ENCODE measurements at places on chromosomes 6 and 20.
A peak's percentile ranks its signal among the peaks of the same experiment; 100 is the strongest.

GRCh38 chr20:54014293-54014926 is 56.0 kb downstream of the BCAS1 start:
- no peak for DNase-seq

GRCh38 chr6:162562041-162562440 is 165.5 kb downstream of the PRKN start:
- no peak for DNase-seq

GRCh38 chr6:125154118-125154760 is 666 bp downstream of the TPD52L1 start:
- DNase-seq: no peak

- no peak for DNase-seq
Measured at GRCh38 chr6:157596886-157597285, 215.9 kb downstream of the ZDHHC14 start.

DNA sequence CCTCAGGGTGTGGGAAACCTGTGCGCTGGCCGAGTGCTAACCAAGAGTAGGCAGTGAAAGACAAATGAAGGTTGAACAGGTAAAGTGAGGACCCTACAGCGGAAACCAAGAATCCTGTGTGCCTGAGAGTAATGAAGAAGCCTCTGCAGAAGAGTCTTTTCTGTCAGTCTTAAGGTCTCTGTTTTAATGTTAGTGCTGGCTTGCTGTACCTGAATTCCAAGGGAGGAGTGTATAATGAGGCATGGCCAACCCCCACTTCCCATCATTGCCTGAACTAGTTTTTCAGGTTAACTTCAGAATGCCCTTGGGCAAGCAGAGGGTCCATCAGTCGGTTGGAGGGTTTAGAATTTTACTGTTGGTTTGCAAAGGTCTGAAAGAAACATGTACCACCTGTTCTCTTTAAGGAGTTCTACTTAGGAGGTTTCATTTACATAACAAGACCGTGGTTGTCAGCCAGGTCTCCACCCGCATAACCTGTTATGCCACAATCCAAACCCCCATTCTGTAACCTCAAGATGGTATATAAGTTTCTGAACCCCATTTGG is 589 bp upstream of the PDCD2 start:
- no peak for DNase-seq

DNA sequence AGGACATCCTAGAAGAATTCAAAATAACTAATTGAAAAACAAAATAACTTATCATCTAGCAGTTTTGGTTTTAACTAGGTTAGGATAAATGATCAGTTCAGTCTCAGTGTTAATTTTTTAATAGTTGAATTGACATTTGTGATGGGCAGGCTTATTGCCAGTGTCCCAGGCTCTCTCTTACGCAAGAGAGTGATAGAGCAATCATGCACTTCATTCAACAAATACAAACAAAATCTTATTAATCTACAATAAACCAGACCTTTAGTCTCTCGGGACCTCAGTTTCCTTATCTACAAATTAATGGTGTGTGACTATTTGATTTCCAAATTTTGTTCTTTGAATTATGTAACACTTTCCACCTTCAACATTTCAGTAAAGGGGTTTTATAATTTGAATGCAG is 385.9 kb upstream of the JAG1 start:
- DNase-seq: no peak

DNA sequence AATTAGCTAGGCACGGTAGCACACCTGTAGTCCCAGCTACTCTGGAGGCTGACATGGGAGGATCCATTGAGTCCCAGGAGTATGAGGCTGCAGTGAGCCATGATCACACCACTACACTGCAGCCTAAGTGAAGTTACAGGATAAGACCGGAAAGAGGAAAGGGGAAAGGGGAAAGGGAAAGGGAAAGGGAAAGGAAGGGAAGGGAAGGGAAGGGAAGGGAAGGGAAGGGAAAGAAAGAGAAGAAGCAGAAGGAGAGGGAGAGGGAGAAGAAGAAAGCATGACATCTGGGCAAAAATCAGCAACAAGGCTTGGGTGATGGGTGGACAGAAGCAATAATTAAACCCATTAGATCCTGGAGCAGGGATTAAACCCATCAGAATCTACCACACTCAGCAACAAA is 101.7 kb upstream of the RAB32 start:
- no peak for DNase-seq

GRCh38 chr20:25256226-25256859 is 8.5 kb downstream of the PYGB start:
- no peak for DNase-seq

- DNase-seq: peak; percentile 49
Measured at GRCh38 chr20:24148372-24148771, 159.8 kb upstream of the GGTLC1 start.

- DNase-seq: no peak
Measured at GRCh38 chr6:61640463-61640862, 645.6 kb downstream of the KHDRBS2 start.

GRCh38 chr20:56111961-56112730 is 106.8 kb upstream of the CBLN4 start:
- no peak for DNase-seq

DNA sequence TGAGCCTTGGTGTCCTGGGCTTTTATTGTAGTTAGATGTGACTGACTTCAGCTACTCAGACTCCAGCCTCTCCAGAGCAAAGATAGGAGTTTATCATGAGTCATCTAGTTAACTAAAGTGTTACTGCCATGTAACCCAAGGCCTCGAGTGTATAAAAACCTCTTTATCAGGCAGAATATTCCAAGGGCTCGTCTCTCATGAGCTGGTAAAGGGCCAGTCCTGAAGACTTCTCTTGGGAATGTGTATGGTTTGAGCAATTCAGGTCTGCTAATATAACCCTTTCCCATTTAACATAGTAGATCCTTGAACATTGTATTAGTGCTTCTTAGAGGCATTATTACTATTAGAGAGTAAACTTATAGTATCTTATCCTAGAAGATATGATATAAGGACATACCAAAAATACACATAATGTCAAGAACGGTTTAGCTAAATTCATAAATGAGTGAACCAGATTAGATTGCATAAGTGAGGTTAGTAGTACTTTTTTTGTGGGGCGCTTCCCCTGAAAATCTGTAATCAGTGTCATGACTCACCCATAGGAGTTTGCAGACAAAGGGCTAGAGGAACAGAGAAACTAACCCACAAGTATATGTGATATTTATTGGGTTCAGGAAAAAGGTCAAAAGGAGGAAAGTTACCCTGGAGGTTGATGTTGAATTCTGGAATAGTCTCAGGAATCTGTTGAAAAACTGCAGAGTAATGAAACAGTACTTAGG is 16.0 kb downstream of the DSE start:
- DNase-seq: peak; percentile 17

- DNase-seq: no peak
Measured at GRCh38 chr6:89768324-89768723, 51.3 kb downstream of the MDN1 start.

- peak; percentile 64 for DNase-seq
Measured at GRCh38 chr6:148203970-148204369, 138.7 kb upstream of the SASH1 start.

DNA sequence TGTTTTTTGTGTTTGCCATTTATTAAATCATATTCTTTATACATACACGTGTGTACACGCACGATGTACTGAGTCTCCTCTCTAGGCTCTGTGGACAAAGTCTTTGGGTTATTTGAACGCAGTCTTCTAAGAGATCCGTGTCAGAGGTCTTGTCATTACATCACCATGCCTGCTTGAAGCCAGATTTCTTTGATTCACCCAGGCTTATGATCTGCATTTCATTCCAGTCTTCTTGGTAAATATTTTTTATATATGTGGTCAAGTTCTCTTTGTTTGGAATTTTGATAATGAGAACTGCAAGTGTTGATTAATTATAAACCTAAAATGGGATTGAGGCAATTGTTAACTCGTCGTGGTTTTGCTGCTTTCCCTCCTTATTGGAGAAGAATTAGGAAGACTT is 34.6 kb downstream of the KCNS1 start:
- DNase-seq: no peak

- DNase-seq: no peak
Measured at GRCh38 chr6:148261470-148261869, 81.2 kb upstream of the SASH1 start.

GRCh38 chr20:53707371-53708055 is 113.9 kb upstream of the ZNF217 start:
- DNase-seq: peak; percentile 8

- DNase-seq: no peak
Measured at GRCh38 chr6:1179571-1180459, 132.1 kb upstream of the FOXQ1 start.

- DNase-seq: no peak
Measured at GRCh38 chr6:158778005-158778527, 41.1 kb downstream of the EZR start.

DNA sequence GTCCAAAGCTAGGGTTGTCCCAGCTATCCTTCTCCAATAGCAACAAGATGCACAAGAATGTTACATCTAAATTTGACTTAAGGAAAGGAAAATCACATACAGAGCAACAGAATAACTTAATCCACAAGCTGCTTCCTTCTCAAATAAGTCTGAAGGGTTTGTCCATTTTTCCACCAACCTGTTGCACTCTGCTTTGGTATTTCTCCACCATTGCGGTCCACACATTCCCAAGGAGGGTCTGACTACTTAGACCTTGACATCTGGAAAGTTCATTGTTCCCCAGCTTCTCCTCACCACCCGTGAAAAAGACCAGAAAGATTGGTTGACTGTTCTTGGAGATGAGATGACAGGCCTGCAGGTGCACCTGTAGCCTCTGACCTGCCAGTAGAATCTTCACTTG is 72.5 kb downstream of the PDSS2 start:
- DNase-seq: no peak

DNA sequence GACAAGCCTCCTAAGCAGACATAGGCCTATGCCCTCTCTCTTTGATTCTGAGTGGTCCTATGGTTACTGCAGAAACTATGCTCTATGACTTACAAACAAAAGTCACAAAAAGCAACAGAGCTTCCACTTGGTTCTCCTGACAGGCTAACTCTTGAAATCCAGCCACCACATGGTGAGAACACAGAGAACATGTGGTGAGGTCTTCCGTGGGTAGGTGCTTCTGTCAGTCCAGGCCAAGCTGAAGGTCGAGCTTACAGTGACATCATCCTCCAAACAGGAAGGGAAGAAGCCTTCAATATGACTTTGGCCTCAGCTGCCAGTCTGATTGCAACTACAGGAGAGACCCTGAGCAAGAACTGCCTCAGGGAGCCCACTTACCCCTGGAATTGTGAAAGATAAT is 265.5 kb downstream of the TBX18 start:
- no peak for DNase-seq

- no peak for DNase-seq
Measured at GRCh38 chr20:48406498-48406897, 421.3 kb downstream of the PREX1 start.

DNA sequence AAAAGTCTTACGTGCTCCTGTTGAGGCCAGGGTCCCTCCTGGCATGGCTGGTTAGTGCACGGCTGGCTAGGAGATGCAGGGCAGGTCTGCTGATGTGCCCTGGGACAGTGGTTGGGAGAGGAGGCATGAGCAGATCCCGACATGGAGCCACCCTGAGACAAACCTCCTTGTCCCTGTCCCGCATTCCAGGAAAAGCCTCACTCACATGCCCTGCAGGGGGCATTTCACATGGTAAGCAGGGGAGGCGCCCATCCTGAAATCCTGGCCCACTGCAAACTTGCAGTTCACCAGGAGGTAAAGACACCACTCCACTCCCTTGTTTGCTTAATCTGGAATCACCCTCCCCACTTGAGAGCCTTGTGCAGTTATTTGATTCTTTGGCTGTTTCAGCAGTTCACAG is 116.7 kb upstream of the SLC24A3 start:
- no peak for DNase-seq

- DNase-seq: peak; percentile 1
Measured at GRCh38 chr6:43838276-43839036, 68.4 kb downstream of the VEGFA start.

DNA sequence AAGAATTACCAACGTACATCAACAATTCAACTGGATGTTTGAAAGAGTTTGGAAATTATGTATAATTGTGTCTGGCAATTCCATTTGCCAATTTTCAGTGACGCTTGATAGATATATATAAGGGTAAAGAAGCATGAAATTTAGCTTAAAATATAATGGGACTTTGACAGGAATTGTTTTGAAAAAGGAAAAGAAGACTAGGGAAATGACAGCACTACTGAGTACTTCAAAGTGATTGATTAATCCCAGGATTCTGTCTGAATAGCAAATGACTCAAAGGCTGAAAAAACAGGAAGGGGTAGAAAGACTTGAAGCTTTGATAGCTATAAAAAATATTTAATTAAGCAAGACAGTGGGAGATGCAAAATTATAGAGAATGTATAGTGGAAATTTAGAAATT is 200.0 kb downstream of the KHDRBS2 start:
- DNase-seq: no peak

GRCh38 chr6:72321788-72322187 is 300.1 kb upstream of the KCNQ5 start:
- no peak for DNase-seq

- no peak for DNase-seq
Measured at GRCh38 chr6:36285797-36286196, 15.9 kb downstream of the PNPLA1 start.

- DNase-seq: no peak
Measured at GRCh38 chr6:91142154-91142553, 555.3 kb upstream of the MAP3K7 start.

DNA sequence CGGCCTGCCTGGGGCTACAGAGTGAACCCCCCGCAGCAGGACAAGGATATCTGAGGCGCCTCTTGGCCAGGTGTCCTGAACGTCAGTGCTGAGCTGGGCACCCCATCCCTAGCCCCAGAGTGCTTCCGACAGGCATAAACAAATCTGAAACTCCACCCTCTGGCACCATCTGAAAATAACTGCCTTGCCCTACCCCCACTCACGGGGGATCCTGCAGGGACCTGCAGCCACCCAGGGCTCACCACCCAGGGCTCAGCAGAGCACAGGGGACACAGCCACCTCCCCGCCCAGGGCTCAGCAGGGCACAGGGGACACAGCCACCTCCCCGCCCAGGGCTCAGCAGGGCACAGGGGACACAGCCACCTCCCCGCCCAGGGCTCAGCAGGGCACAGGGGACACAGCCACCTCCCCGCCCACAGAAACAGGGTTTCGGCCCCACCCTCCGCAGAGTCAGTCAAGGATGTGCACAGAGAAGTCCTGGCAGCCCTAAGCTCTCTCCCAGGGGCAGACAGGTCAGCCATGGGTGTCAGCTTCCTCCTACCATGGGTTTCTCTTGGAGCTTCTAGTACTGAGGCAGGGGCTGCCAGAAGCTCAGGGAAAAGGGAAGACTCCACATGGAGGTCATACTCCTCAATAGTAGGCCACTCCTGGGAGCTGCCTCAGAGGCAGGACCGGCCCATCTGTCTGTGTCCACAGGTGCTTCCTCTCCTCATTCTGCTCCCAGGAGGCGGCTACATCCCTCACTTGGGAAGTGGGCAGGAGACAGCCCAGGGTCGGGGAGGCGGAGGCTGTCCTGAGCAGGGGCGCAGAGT is 4.6 kb downstream of the UCKL1 start:
- DNase-seq: no peak

DNA sequence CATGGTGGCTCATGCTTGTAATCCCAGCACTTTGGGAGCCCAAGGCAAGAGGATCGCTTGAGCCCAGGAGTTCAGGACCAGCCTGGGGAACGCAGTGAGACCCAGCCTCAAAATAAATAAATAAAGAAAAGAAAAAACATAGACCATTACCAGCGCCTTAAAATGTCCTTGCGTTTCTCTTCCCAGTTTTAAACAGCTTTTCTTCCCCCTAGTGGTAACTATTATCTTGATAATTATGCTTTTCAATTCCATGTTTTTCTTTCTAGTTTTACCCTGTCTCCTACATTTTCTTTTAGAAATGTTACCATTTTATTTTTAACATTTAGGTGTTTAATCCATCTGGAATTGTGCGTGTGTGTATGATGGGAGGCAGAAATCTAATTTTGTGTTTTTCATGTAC is 24.4 kb downstream of the DNAH8 start:
- no peak for DNase-seq

Data from CD4-positive, alpha-beta T cell treated with Interleukin-21 for 1 hour (primary cell).